Dermis microvascular lymphatic vessel endothelial cell (primary cell): ENCODE measurements at places on chromosomes 5 and 9. TPM values are rescaled to one million over a fixed set of nuclear protein-coding genes. Genes with fewer than 3 reads are reported as not detected.

The PDE6A gene
- total RNA-seq: under 0.01 and 0.13 TPM in 2 replicates

The PCDHB14 gene
- 0.51 and 1.3 TPM in 2 replicates for total RNA-seq

The OR1L6 gene
- total RNA-seq: not detected in 2 replicates

The SCGB3A2 gene
- not detected in 2 replicates for total RNA-seq
